Midbrain (tissue), 1 donor: ENCODE measurements at places on chromosomes 4 and X.

DNA sequence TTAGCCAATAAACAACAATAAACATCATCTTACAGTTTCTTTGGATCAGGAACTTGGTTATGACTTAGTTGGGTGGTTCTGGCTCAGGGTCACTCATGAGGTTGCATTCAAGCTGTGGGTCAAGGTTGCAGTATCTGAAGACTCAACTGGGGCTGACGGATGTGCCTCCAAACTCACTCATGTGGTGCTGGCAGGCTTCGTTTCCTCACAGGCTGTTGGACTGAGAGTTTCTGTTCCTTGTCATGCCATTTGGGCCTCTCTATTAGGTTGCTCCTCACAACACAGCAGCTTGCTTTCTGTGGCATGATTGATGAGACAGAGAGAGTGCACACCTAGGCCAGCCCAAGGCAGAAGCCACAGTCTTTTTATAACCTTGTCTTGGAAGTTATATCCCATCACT, 20.7 kb downstream of the FRMPD3 start:
- DNase-seq: no peak

DNA sequence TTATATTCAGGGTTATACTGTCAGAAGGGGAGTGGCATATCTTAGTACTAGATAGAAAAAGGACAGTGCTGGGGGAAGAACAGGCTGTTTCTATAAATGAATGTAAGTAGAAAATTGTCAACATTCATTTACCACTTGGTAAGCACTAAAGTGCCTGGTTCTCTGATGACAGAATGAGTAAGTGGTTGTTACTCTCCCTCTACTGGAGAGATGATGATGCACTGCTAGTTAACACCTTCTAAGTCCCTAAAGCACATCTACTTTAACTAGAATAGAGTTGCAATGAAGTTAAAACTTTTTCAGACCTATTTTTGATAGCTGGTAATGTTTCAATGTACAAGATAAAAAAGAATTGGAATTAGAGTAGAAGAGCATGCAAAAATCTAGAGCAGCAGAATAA, 214.5 kb downstream of the KLHL4 start:
- no peak for DNase-seq

GRCh38 chr4:76053730-76054129, 17.9 kb upstream of the CXCL11 start:
- no peak for DNase-seq

DNA sequence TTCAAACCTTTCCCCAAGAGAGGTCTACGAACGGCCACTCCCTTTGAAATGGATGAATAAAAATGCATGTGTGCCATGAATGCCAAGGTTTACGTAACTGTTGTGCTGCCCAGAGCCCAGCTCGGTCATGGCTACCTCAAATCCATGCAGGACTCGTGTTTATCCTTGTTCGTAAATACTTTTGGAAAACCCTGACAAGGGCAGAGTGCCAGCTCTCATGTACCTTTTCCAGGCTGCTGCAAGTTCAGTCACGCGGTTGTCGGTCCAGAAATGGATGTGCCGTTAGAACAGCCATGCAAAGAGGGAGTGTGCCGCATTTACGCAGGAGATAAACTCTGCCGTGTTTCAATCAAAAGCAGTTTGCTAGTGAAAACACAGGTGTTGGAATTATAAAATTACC, 123.4 kb downstream of the AMELX start:
- no peak for DNase-seq

DNA sequence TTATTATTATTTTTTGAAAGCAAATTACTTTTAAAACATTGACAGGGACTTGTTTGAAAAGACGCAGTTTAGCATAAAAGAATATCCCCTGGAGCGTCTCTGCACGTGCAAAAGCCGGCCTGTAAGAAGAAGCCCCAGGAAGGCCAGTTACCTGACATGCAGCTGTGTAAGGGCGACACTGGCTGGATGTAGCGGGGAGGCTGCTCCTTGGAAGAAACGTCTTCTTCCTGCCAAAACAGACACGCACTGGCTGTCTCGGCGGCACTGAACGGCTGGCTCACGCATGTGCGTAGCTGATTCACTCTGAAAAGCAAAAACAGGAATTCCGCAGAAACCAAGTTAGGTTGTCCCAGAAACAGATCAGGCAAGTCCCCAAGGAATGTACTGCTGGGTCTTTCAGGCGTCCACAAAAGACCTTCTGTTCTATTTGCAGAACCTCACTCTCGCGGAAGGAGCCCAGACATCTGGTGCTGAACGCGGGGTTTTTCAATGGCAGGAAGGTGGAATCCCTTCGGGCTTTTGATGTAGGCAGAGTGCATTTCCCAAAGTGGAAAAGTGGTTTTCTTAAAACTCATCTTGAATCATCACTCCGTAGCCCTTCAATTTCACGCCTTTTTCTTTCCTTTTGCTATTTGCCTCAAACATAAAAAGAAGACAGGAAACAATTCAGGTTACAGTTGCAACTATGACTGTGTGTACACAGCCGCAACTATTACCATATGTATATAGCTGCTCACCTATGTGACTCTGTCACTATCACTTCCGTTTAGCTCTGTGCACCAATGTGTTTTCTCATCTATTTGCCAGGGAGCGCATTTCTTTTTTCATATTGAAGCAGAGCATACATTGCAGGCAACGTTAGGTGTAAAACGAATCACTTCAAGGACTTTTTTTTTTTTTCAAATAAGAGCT, 38.1 kb upstream of the ARSH start:
- DNase-seq: peak; percentile 55

DNA sequence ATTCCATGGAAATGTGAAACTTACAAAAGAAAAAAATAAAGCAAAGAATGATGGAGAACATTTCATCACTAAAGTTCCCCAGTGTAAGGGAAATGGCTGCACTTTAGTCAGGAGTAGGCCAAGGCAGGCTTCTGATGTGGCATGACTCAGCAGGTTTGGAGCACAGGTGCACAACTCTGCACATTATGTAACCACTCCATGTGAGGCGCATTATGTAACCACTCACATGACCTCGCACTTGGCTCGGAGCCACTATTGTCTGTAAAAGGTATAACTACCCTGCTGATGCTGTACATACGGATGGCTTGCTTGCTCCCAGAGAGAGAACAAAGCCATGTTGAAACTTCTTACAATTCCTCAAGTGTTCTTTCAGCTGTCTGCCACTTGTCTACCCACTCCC, 727.6 kb downstream of the TRAM1L1 start:
- DNase-seq: no peak

DNA sequence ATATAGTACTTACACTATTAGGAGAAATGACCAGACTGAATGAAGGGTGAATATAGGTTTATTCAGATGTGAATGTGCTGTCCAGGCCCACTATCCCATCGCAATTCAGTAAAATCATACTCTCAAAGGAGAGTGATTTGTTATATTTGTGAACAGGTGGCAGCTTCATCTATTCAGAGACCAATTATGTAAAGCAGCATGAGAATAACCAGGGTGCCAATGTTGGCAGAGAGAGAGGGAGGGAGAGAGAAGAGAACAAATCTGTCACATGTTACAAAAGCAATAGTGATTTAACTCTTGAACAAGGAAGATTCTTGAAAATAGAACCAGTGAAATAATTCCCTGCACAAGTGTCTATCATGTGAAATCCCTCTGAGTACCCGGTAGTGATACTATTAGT, 38.9 kb upstream of the TLL1 start:
- DNase-seq: no peak

- DNase-seq: no peak
Measured at GRCh38 chrX:96027407-96027806, 657.2 kb upstream of the DIAPH2 start.

- no peak for DNase-seq
Measured at GRCh38 chrX:153673428-153674218, at the start of gene PNCK. Gene PNCK (minus strand): TSS chrX:153673813. CDS start chrX:153673076, 737 bp downstream.

GRCh38 chrX:128728943-128729342, 676.7 kb upstream of the ACTRT1 start:
- DNase-seq: no peak

DNA sequence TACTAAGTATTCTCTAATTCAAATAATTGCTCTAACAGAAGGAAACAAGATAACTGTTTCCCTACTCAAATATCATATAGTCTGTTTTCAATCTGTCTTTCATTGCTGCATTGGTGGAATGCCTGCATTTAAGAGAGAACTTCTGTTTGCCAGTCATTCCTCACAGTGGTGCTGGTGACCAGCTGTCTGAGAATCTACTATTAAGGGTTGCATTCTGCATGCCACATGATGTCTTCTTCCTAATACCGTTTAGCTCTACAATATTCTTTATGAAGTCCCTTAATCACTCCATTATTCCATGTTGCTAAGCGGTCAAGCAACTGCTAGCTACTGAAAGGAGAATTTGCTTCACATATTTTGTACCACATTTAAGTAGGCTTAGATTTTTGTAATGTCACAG, 167.1 kb upstream of the CENPE start:
- no peak for DNase-seq

- DNase-seq: no peak
Measured at GRCh38 chr4:69167300-69167699, 47.2 kb downstream of the UGT2B11 start.

DNA sequence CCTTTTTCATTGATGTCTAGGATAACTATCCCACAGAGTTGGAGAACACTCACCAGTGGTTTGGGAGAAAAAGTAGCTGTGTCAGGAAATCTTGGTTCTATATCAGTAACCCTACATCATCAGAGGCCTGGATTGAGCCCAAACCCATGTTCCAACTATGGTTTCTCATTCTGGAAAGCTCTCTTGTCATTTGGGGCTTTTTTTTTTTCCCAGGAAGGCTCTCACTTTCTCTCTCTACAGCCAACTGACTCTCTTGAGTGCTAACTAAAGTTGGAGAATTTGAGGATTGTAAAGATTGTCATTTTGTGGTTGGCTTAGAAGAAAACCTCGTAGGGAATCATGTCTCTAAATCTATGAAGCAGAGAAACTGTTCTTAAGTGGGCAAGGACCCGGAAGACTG, 228.2 kb upstream of the DIPK2B start:
- DNase-seq: no peak
